ENCODE measurements at places on chromosomes 5 and 9.

GRCh38 chr5:132768485-132768868, 8.6 kb downstream of the SEPTIN8 start:
- DNase-seq = no peak

DNA sequence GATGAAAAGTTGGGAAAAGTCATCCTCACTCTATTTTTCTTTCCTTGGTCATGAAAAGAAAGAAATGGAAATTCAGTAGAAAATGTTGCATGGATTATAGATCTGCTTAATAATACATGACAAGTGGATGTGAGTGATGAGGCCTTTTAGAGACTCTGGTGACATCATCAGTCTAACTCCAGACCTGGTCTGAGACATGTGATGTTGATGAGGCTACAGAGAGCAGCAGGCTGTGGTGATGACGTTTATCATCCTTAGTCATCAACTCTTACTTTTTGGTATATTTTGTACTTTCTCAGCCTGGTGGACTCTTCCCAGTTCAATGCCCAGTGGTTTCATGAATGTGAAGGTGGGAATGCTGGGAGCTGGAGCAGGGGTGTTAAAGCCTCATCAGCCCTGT, 116.4 kb downstream of the TTLL11 start:
- DNase-seq = no peak

DNA sequence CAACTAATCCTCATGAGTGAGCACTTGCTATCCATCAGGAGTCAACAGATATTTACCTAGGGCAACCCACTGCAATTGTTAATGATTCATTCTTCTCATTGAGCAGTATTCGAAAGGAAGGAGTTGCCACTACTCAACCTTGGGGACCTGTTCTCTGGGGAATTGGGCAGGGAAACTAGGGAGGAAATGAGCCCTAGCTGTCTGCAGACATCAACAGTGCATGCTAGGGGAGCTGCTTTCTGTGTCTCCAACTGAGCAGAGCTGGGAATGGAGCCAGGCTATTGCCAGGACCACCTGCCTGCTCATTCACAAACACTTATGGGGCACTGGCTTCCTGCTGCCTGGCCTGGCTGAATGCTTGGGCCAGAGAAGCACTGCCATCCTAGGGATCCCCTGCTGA, 183.4 kb downstream of the TMEM38B start:
- no peak for DNase-seq

- no peak for DNase-seq
Measured at GRCh38 chr5:174552428-174552827, 172.0 kb upstream of the MSX2 start.

GRCh38 chr5:59081693-59082092, 498.8 kb downstream of the RAB3C start:
- DNase-seq = no peak

- no peak for DNase-seq
Measured at GRCh38 chr9:76267284-76267652, 127.0 kb downstream of the RFK start.

DNA sequence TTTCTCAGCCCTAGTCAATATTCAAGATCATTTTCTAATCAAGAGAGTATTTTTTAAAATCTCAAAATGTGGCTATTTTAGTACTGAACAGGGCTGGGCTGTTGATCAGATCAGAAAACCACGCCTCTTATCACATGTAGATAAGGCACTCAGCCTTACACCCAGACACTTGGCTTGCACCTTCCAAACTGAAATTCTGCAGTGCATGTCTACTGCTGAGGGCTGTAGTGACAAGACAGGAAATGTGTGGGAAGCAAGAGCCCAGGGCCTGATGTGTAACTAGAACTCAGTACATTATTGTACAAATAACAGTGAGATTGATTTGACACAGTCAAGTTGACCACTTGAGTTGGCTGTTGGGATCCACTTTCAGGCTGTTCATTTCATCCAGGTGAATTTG, 48.6 kb downstream of the UBE2QL1 start:
- DNase-seq = no peak

- no peak for DNase-seq
Measured at GRCh38 chr5:1965925-1966324, 83.2 kb upstream of the IRX4 start.

GRCh38 chr9:124218438-124218982, 39.2 kb upstream of the NEK6 start:
- DNase-seq = no peak

DNA sequence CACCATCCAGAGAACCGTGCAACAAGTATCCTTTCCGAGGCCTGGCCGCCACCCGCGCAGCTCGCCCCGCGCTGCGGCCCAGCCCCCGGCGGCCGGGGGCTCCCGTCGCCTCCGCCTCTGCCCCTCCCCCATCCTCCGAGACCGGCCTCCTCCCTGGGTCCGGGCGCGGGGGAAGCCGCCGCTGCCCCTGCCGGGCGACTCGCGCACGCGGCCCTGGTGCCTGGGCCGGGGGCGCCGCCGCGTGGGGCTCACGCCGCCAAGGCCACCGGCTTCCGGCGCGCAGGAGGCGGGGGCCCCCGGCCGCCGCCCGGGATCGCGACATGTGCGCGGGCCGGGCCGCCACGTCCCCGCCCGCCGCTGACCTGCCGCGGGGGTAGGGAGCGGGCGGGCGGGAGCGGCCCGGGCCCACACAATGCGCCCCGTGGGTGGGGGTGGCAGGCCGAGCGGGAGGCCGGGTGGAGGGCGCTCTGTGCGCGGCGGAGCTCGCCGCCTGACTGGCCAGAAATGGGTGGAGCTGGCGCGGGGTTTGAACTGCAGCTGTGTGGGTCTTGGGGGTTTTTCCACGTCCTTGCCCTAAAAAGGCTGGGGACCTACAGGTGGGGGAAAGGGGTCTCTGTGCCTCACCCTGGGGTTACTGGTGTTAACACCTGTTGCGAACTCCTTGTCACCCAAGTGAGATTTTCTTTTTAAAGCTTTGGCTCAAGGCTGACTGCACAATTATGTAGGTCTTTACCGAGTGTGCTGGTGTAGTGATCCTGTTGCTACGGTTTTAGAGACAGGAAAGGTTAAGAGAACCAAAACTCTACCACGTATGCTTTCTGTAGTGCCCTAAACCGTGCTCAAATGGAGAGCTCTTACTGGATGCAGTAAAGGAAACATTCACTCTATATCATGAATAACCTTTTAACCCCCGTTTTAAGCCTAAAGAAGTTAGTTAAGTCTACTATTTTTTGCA, 32.3 kb downstream of the TNPO1 start:
- DNase-seq = no peak

DNA sequence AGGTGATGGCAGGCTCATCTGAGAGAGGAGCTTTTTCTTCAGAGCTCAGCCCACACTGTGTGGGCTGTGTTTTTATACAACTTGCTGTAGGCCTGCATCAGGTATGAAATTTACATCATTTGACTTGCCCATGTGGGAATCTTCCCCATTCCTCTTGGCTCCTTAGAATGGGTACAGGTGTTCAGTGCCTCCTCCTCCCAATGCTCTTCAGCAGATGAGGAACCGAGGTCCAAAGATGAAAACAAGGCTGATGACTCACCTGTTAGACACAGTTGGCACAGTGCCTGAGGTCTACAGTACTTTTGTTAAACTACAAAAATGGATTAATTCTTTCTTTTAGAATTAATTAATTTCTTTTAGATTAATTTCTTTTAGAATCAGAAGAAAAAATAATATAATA, 20.8 kb downstream of the PAPPA start:
- DNase-seq = no peak

GRCh38 chr5:161863259-161863658, 15.3 kb downstream of the GABRA1 start:
- no peak for DNase-seq

GRCh38 chr9:20579524-20580314, 42.6 kb downstream of the MLLT3 start:
- DNase-seq = no peak

- no peak for DNase-seq
Measured at GRCh38 chr9:128314697-128315096, 7.5 kb downstream of the TRUB2 start.

DNA sequence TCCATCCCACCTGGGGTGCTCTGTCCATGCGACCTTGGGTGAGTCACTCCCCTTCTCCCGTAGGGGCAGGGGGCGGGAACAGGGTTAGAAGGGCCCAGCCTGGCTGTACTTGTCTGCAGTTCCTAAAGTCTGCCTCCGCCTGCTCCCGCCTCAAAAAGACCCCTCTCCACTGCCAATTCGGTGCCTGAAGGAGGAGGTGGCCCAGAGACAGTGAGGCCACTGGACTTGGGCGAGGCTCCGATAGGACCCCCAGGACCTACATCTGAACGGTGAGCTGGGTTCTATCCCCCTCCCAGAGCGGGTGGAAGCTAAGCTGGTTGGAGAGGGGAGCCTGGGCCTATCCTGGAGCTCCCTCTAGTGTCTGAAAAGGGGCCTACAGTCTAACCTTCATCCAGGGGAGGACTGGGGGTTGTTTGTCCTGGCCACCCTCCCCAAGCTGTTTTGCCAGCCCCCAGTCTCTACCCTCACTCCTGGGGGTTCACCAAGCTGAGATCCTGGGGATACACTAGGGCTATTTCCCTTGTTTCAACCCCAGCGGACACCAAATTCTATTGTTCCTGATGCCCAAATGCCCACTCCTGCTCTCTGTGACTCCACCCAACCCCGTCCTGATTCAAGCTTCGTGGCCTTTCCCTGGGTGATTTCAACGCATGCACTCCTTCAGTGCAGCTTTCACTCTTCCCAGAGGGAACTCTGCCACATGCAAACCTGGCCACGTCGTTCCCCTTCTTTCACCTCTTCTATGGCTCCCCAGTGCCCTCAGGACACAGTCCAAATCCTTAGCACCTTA, 6.1 kb upstream of the CRB2 start:
- peak; percentile 28 for DNase-seq

- DNase-seq = no peak
Measured at GRCh38 chr5:5736007-5736406, 313.5 kb downstream of the ICE1 start.

GRCh38 chr5:37835380-37835973, 4.4 kb downstream of the GDNF start:
- DNase-seq = no peak

DNA sequence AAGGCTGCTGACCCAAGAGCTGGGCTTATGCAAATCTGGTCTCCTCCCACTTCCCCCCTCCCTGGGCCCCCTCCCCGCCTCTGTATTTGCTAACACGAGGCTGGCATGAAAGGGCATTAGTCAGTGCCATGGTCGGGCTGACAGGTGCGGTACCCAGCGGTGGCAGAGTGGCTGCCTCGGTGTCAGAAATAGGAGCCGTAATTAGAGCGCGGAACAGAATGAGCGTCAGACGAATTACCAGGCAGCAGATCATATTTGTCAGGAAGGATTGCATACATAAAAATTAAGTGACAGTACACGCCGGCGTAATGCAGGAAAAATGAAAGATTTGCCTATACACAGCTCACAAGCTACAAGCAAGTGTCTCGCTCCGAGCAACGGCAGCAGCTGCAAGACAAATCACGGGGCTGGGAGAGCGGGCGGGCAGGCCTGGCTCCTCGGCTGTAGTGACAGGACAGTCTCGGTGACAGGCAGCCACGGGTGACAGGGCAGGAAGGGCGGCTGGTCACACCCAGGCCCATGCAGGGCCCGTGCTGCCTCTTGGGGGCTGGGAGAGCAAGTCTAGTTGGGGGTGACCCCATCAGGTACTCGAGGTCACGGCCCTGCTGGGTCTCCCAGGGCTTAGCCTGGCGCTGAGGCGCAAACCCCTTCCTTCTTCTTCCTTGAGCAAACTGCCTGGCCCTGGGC, 72.4 kb downstream of the NEK6 start:
- no peak for DNase-seq

DNA sequence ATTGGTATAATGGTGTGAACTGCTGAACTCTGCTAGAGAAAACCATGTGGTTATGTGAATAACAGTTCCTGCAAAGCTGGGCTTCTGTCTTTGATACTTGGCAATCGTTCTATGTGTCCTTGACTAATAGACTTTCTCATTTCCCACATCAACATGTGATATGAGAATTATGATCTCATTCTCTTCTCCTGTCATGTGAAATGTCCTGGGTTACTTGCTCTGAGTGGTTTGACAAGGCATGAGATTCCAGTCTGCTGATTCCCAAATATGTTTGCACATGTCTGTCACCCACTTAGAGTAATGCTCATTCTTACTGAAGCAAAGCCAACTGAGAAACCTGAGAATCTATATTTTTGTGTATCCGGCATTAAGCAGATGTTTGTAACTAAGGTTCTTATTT, 141.2 kb downstream of the PARP8 start:
- DNase-seq = no peak

- DNase-seq = no peak
Measured at GRCh38 chr5:180463916-180464602, 30.1 kb upstream of the CNOT6 start.

- DNase-seq = no peak
Measured at GRCh38 chr5:107387526-107388140, 283.1 kb downstream of the EFNA5 start.

GRCh38 chr9:12766357-12766756, 8.5 kb upstream of the LURAP1L start:
- DNase-seq = no peak

DNA sequence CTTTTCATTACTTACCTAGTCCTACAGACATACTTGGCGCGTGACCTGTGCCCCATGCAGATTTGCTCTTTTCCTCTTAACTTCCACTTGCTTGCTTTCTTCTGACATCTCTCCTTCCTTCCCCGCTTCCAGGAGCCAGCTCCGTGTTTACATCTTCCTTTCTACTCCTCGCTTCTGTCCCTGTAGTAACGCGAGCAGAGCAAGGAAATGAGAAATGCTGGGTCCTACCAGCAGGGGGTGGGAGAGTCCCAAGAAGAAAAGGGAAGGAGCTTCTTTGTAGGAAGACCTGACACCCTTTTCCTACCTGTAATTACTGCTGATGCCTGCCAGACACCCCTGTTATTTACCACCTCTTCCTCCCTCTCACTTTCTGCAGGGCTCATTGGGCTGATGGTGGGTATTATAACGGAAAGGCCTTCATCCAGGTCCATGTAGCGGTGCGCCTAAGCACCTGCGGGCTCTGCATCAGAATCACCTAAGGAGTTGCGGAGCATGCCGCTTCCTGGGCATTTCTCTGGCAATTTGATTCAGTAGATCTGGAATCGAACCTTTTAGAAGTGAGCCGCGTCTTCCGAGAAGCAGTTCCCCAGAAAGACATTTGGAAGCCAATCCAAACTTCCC, 1260.8 kb upstream of the WWC1 start:
- no peak for DNase-seq

GRCh38 chr5:112061666-112062065, 304.7 kb upstream of the NREP start:
- no peak for DNase-seq

DNA sequence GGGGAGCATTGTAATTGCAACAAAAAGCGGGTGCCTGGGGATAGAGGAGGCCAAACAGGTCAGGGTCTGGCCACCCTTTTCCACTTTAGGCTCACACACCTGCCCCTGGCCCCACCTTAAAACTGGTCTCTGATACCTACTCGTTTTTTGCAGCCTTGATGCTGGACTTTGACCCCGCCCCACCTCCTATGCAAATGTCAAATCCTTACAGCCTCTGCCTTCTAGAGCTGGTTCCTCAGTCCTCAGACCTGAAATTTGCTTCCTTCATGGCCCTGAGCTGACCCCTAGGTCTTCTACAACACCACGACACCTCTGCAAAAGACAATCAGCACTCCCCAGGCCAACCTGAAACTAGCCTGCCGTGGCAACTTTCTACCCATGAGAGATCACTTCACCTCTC, 37.7 kb downstream of the SMIM23 start:
- DNase-seq = no peak
